ENCODE measurements at places on chromosomes 7 and 10.

- no peak for DNase-seq
Observed at GRCh38 chr10:91002656-91003055, 81.8 kb upstream of the ANKRD1 start.

DNA sequence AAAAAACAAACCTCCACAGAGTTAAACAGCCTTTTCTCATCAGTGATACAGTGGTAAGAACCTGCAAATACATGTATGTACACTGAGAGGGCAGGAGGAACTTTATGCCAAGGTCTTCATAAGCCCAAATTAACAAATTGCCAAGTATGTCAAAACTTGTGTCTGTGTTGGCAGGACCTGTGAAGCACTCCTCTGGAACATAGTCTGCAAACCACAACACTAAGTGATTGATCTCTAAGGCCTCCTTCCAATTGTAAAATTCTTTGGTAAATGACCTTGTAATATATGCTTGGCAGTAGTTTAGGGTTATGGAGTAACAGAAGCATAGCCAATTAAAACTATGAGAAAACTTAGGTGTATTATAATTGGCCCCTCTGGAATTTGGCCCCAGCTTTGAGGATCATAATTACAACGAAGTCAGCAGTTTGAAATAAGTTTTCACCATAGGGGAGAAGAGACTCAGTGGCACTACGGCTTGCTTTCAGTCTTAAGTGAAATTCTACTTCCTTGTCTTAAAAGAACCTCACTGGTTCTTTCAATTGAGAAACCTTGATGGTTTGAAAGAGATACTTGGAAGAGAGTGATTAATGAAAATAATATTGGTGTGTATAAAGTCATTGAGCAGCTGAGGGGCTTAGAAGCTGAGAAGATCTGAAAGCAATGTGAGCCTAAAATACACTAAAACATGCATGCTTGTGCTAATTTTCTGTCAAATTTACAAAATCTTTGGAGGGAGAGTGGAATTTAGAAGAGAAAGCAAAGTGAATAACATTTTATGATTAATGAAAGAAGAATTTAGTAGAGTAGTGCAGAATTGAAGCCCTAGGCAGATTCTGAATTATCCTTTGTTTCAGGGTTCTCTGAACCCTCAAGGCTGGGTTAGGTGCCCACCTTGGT lies 57.6 kb downstream of the CNNM2 start:
- DNase-seq, result no peak

DNA sequence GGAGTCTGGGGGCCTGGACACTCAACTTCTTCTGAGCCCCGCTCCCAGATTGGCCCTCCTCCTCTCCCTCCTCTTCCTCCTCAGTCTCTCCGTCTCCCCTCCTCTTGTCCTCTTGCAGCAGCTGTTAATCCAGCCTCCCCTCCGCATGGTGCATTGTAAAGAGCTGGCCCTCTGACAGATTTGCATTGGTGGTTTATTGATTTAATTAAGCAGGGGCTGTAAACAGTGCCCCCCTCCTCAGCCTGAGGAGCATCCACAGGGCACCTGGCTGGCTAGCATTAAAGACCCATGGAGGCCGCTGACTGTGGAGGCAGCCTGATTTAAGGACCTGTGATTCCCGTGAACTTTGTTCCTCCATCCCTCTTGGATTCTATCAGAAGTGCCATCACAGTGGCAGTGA lies 28.9 kb upstream of the PCBD1 start:
- DNase-seq, result no peak

GRCh38 chr7:27073076-27073475 lies 22.7 kb downstream of the HOXA1 start:
- no peak for DNase-seq

GRCh38 chr10:33487014-33487776 lies 152.7 kb upstream of the NRP1 start:
- no peak for DNase-seq

DNA sequence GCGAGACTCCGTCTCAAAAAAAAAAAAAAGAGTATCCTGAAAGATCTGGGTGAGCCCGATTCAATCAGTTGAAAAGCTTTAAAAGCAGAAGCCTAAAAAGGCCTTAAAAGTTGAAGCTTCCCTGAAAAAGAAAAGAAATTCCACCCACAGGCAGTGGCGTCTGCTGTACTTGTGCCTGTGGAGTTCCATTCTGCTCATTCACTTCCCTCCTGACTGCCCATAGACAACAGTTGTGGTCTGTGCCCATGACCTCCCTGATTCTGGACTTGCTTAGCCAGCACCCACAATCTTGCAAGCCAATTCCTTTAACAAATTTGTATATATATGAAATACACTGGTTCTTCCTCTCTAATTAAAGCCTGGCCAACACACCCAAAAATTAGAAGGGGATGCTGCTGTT lies 141.7 kb downstream of the DLG5 start:
- no peak for DNase-seq

- no peak for DNase-seq
Observed at GRCh38 chr10:4498711-4499251, 327.2 kb upstream of the AKR1E2 start.

GRCh38 chr10:115879372-115880089 lies 393.5 kb downstream of the GFRA1 start:
- no peak for DNase-seq

GRCh38 chr7:31488562-31489203 lies 25.2 kb upstream of the ITPRID1 start:
- peak; percentile 44 for DNase-seq

- no peak for DNase-seq
Observed at GRCh38 chr7:92589056-92589455, 1.1 kb downstream of the FAM133B start.

GRCh38 chr10:96421995-96422394 lies 63.2 kb upstream of the OPALIN start:
- no peak for DNase-seq

DNA sequence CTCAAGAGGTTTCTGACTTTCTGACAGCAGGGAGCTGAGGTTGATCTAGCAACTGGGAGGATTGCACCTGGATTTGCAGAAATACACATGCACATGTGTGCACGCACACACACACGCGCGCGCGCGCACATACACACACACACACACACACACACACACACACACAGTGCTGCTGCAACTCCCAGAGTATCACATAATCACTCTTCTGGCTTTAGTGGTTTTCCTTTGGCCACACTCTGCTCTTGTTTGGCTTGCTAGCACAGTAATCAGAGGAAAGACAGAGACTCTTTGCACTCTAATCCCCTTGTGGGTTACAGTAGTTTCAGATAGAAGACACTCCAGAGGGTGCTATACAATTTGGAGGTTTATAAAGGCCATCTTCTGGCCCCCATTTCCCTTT lies 705.0 kb downstream of the AUTS2 start:
- no peak for DNase-seq

DNA sequence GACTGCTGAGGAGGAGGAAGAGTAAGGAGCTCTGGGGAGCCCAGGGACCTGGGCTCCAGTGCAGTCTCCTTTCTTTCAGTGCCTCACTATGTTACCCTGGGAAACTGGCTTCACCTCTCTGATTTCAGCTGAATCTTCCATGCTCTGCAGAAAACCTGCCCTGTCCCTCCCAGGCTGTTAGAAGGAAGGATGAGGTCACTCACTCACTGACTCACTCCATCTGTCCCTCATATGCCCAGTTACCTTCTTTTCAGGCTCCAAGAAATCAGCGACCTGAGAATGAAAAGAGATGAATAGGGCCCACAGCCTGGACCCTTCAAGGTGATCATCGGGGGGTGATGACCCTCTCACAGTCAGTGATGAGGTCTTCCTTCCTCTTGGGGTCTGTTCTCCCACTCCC lies 481 bp downstream of the SFTPA2 start:
- DNase-seq, result no peak

GRCh38 chr7:30616318-30616717 lies 21.6 kb downstream of the GARS1 start:
- DNase-seq, result no peak

- no peak for DNase-seq
Observed at GRCh38 chr7:69610374-69611084, 12.3 kb downstream of the AUTS2 start.

GRCh38 chr10:33703501-33704213 lies 369.2 kb upstream of the NRP1 start:
- DNase-seq, result no peak

- no peak for DNase-seq
Observed at GRCh38 chr7:46559194-46559832, 638.2 kb upstream of the IGFBP3 start.

DNA sequence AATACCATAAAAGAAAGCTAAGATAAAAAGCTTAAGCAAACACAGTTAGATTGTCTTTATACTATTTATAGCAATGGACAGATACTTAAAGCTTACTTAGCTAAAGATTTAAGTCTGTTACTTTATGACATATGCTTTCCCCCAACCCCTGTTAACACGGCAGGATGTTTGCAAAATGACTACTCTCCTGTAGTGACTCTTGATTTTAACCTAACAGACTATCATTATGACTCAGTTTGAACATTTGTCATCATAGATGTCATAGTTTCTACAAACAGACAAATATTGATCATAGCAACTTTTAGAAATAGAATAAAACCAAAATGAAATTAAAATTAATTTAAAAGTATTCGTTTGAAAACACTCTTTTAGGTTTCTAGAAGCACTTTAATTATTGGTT lies 7.8 kb upstream of the COMMD3 start:
- no peak for DNase-seq

- no peak for DNase-seq
Observed at GRCh38 chr10:13730956-13731355, 144.2 kb downstream of the PRPF18 start.

DNA sequence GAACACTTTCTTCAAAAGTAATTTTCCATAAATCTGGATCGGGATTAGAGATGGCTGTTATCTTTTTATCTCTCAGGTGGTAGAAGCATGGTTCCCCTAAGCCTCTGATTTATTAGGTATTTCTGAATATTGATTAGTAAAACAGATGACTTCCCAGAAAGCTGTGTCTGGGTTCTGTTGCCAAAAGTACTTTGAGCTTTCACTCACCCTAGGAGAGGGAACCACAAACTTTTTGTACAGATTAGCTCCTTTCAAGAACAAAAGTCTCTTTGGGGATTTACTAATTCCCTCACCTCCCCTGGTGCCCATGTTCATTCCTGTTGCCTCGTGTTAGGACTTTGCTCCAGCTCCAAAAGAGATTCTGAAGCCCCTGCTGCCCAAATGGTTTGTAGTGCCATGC lies 46.7 kb upstream of the STRIP2 start:
- DNase-seq, result no peak

DNA sequence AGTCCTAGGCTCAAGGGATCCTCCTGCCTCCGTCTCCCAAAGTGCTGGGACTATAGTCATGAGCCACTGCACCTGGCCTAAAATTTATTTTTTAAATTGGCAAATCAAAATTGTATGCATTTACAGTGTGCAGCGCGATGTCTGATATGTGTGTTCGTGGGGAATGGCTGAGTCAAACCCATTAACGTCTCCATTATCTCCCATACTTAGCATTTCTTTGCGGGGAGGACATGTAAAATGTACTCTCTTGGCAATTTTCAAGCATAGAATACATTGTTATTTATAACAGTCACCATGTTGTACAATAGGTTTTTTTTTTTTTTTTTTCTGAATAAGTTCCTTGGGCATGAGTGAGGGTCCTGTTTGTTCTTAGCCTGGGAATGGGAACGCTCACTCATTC lies 3.8 kb downstream of the TMEM184A start:
- no peak for DNase-seq

- no peak for DNase-seq
Observed at GRCh38 chr7:158757404-158757989, 52.9 kb upstream of the NCAPG2 start.

GRCh38 chr10:112210666-112211065 lies 27.1 kb upstream of the GPAM start:
- DNase-seq, result no peak

GRCh38 chr10:133476641-133476990 lies 22.9 kb downstream of the SCART1 start:
- DNase-seq, result no peak

DNA sequence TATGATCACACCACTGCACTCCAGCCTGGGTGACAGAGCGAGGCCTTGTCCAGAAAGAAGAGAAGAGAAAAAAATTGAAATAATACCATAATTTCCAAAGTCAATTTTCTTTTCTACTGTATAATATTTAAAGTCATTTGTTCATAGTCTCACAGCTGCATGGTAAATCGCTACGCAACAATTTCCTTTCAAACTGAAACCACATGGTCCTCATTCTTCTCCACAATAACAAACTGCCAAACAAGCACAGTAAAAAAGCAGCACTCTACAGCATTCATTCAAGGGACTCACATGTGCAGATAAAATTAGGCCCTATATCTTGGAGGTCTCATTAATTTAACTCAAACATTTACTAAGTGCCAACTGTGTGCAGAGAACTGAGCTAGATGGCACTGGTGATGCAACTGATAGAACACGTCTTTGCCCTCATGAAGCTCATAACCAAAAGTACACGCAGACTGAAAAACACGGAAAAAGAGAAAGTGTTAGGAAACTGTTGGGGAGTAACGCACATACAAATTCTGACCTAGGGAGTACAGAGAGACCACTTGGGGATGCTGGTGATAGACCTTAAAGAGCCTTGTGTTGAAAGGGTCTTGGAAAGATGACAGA lies 68.4 kb upstream of the SRRM3 start:
- DNase-seq, result no peak

DNA sequence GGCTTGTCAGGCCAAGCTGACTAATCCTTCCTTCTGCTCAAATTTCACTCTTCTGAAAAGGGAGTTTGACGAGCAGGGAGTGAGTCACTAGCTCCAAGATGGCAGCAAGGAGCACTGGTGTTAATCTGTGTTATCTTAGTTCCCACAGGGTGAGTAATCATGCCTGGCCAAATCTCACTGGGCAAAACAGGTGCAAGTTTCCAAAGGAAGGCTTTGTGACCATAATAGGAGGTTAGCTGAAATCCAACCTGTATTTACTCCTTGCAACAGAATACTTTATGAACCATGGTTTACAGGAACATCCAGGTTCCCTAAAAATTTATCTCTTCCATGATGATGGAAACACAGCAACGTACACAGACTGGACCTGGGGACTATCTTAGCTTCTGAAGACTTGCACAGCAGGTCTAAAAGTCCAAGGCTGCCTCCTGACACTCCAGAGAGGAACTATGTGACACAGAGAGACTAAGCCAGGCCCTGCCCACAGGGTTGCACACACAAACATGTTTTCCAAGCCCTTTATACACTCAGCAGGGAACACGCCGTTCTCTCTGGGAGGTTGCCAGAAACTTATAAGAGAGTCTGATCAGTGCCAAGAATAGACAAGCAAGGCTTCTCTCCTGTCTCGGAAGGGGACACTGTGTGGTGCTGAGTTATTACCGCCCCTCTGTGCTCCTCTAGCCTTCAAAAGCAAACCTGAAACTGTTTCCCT lies 46.3 kb downstream of the PDK4 start:
- DNase-seq, result no peak

DNA sequence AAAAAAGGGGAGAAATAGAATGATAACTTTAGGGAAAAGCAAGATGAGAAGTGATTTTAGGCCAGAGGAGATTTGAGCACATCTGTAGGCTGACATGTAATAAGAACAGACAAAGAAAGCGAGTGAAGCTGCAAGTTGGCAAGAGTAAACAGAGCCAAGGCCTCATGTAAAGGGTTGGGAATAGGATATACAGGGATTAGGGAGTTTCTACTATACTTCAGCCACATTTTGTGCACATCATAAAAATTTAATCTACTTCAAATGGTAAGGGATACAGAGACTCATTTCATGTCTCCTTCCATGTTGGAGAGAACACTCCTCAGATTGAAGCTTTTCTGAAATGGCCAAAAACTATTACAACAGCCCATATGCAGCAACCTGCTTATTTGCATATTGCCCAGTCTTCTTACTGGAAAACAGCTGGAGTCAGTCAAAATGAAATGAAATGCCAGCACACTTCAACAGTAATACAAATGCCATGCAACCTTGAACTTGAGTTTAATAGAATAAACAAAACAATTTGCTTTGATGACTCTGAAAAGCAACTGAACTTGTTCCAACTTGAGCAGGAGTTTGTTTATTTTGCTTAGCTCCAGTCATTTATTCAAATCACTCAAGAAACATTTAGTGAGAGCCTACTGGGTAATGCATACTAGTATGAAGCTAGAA lies 49.9 kb downstream of the NRCAM start:
- DNase-seq, result no peak

All from mesothelial cell of epicardium (in vitro differentiated cells).